Sciatic nerve (tissue), 2 donors: ENCODE measurements at places on chromosomes 7 and 10. TPM values are rescaled to one million over a fixed set of nuclear protein-coding genes. Genes with fewer than 3 reads are reported as not detected.
A peak's percentile ranks its signal among the peaks of the same experiment; 100 is the strongest.

The GPR141 gene
- total RNA-seq: 1.8 TPM

The LOXL4 gene
- total RNA-seq: 8.2 TPM

The MSMB gene
- not detected for total RNA-seq

The RUFY2 gene
- 52.3 TPM for total RNA-seq

The C10orf143 gene
- 4.8 TPM for total RNA-seq

The ANXA7 gene
- 109 TPM for total RNA-seq

The SHH gene
- total RNA-seq: 16.7 TPM

The CFAP70 gene
- 6.6 TPM for total RNA-seq

The NEUROD6 gene
- total RNA-seq: not detected

DNA sequence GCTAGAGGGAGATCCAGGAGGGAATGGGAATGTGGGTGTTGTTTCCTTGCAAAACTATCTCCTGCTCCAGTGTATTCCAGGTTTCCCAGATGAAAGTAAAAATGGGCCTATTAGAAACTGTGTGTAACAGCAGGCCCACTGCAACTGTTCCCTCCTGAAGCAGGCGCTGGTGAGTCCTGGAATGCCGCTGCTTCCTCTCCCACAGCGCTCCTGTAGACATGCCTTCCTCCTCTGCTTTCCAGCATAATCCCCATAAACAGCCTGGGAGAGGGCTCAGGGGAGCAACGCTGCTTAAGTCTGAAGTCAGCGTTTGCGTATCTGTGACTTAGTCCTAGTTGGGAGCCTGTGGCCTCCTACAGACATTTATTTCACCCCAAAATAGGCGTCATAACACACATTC lies 551.0 kb upstream of the FOXK1 start:
- DNase-seq: peak; percentile 23

DNA sequence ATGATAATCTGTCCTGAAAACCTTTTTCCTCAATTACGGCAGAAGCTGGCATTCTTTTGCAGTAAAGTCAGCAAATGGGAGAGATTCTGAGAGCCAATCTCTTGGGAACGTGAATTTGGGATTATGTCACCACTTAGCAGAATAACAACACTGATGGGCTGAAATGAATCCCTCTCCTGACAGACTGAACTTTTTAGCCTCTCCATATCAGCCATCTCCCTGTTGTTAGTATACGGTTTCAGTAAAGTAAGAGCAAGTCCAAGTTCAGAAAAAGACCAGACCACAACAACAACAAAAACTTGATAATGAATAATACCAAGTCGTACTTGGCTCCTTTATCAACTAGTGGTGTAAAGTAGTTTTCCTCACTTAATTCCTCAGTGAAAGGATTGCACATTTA lies 1048.8 kb downstream of the GATA3 start:
- no peak for DNase-seq

DNA sequence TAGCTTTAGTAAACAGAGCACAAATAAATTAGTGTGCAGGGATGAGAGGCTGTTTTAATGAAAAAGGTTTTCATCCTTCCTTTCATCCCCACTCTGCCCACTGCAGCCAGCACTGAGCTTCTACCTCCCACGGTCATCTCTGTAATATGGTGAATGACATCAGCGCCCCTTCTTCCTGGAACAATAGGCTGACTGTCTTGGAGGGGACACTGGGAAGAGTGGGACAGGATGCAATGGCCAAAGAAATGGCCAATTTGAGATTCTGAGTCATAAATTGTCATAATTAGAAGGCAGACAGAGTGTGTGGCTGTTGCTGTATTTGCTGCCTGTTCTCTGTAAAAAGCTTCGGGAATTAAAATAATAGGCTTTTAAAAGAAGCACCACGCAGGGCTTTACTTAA lies 126.7 kb upstream of the CALN1 start:
- DNase-seq: no peak

- no peak for DNase-seq
These were observed 180.1 kb upstream of the MKLN1 start for GRCh38 chr7:131147604-131148003.

DNA sequence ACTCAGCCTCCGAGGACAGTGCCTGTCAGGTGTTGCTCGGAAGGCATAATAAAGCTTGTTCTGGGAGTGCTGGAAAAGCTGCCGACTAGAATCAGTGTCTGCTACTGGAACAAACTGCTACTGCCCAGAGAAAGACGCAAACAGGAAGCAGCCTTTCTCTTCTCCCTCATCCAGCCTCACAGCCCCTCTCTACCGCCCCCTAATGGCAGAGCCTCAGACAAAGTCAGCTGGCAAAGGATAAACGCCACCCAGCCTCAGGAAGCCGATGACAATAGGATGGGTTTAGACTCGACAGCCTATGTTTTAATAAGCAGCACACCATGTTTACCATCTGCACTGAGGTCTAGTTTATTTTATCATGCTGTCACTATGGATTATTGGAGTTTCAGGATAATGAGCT lies 169.5 kb upstream of the LYZL1 start:
- peak; percentile 63 for DNase-seq

GRCh38 chr7:65233409-65234034 lies 140.1 kb upstream of the ZNF92 start:
- no peak for DNase-seq

DNA sequence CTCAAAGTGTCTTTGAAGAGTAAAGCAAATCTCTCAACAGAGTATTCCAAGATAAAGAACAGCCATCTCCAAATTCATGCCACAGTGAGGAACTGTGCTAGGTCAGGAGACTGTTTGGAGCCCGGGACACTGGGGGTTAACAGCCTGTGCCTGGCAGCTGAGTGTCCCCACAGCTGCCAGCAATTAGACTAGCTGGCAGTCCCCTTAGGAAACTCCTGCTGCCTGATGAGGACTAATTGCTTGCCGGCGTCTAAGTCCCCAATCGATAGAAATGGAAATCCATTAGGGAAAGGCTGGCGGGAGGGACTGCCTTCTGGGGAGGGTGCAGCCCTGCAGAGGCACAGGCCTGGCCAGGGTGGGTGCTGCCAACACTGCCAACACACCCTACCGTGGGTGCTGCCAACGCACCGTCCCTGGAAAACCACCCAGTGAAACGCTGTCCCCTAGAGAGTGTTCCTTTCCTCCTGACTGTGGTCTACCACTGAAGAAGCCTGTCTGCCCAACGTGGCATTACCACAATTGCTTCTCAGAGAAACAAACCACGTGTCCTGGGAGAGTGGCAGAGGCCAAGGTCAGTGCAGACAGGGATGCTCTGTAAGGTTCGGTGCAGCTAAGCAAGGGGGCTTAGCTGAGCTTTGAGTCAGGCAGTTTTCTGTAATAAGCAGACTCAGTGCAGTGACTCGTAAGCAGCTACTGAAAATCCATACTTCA lies 60.8 kb downstream of the XRCC2 start:
- DNase-seq: no peak

GRCh38 chr7:150685219-150686029 lies at the start of gene GIMAP2:
GIMAP2 (plus strand) TSS chr7:150685706; CDS start chr7:150687060, 1,354 bp downstream.
- DNase-seq: no peak

DNA sequence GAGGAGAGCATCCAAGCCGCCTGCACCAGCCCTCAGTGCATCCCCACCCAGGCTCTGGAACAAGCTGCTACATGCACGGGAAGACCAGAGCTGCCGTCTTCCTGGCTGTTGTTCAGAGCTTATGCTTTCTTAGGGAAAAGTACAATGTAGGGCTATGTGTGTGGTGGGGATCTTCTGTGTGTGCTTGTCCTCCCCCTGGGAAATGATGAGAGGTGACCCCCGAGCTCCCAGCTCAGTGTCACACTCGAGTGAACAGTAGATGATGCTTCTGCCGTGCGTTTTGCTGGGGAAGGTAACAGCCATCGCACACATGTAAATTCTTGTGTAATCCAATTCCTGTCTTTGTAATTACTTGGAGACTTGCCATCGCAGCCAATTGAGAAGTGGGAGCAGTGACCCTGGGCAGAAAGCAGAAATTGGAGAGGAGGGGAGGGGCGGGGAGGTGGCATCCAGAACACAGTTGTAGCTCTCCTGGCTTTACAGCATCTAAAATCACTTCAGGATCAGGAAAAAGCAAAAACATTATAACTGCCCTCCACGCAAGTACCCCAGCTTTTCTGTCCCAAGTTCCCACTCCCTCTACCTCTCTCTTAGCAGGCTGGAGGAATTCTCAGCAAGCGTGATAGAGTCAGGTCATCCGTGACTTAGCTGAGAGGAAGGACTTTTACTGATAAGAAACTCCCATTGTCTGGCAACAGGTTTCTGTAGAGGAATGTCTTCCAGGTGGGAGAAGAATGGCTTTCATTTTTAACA lies 149.6 kb downstream of the TCF7L2 start:
- no peak for DNase-seq

GRCh38 chr7:82481499-82482097 lies 38.0 kb upstream of the CACNA2D1 start:
- DNase-seq: no peak

DNA sequence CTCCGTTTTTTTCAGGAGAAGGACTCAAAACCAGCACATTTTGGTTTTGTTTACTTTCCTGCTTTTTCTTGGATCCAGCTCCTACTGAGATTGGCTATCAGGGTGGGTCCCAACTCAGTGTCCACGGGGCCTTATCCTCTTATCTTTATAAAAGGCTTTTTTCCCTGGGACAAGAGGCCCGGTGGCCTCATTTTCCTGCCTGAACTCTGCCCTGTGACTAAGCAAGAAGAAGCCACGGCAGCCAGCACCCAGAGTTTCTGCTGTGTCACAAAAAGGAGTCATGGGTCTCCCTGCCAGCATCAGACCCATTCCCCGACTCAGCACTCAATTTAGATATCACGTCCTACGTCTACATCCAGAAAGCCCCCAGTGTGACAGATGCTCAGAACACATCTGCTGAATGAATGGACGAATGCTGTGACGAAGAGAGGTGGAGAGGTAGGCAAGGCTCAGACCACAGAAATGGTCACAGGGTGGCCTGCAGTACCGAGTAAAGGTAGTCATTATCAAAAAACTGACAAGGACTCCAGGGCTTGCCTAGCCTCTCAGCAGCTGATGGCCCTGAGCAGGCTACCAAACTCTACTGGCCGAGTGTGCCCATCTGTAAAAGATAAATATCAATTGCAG lies 16.7 kb downstream of the DLG5 start:
- DNase-seq: no peak

DNA sequence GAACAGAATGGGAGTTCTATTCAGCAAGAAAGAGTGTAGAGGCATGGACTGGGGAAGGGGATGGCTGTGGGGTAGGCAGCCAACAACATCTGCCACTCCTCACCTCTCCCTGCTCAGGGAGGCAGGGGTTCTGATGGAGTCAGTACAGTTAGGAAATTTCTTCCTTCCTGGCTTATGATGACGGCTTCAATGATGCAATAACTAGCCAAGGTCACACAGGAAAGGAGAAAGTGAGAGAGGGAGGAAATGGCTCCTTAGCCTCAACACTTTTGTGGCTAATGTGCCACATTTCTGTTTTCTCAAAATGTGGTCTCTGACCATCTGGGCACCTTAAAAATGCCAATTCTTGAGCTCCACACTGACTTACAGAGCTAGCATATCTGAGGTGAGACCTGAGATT lies 79.3 kb upstream of the PDZD8 start:
- DNase-seq: no peak
